ENCODE measurements at places on chromosomes 12 and 14.

GRCh38 chr14:21399311-21399870, 15.6 kb upstream of the SUPT16H start:
- no peak for DNase-seq

GRCh38 chr12:123731596-123731995, 19.4 kb downstream of the ATP6V0A2 start:
- DNase-seq: no peak

- DNase-seq: no peak
Measured at GRCh38 chr12:48189331-48190125, 6.1 kb downstream of the CCDC184 start.

- no peak for DNase-seq
Measured at GRCh38 chr12:84955298-84955697, 42.7 kb upstream of the SLC6A15 start.

- DNase-seq: peak; percentile 43
Measured at GRCh38 chr14:38254571-38255407, 1.1 kb downstream of the CLEC14A start.

- DNase-seq: no peak
Measured at GRCh38 chr14:68634332-68634731, 158.5 kb downstream of the ZFP36L1 start.

DNA sequence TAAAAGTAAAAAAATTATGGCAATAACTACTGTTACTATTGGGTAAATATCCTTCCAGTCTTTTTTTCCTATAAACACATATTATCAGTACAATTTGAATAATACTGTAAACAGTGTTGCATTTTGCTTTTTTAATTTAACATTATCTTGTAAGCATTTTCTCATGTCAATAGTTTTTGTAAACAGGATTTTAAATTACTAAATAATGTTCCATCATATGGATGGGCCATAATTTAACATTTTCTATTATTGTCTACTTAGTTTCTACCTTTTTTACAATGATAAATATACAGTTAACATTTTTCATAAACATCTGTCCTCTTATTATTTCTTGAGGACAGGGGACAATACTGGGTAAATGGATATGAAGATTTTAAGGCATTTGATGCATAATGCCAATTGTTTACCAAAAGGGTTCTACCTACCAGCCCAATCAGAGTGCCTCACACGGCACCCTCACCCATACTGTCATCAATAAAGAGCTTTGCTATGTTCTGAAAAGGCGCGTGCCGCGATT, 759 bp upstream of the ACVR1B start:
- DNase-seq: no peak

GRCh38 chr12:88775742-88776151, 195.5 kb upstream of the KITLG start:
- DNase-seq: peak; percentile 80

- no peak for DNase-seq
Measured at GRCh38 chr14:22650046-22650739, 6.0 kb upstream of the OR6J1 start.

GRCh38 chr12:33596814-33597213, 157.2 kb upstream of the SYT10 start:
- DNase-seq: no peak

GRCh38 chr12:127742231-127742630, 524.7 kb upstream of the TMEM132C start:
- DNase-seq: no peak

DNA sequence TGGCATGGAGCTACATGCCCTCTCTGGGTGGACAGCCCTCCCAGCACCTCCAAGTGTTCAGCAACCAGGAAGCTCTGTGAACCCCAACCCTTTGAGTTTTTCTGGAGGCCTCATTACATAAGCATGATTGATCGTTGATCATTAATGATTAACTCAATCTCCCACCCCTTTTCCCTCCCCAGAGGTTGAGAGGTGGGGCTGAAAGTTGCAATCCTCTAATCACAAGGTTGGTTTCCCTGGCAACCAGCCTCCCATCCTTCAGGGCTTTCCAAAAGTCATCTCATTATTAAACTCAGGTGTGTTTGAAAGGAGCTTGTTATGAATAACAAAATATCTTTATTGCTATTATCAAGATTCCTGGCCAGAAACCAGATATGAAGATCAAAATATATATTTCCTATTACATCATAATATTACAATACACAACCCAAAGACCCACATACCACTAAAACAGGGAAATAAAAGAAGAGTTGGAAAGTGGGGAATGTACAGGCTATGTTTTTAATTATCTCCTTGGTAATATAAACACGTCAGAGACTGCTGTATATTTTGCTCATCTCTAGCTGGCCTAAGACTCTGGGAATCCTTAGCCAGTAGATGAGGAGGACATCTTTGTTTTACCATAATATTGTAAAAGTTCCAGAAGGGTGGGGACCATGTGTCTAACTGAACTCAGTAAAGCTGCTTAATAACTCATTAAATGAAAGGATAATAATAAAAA, 73.6 kb downstream of the SSPN start:
- DNase-seq: no peak

DNA sequence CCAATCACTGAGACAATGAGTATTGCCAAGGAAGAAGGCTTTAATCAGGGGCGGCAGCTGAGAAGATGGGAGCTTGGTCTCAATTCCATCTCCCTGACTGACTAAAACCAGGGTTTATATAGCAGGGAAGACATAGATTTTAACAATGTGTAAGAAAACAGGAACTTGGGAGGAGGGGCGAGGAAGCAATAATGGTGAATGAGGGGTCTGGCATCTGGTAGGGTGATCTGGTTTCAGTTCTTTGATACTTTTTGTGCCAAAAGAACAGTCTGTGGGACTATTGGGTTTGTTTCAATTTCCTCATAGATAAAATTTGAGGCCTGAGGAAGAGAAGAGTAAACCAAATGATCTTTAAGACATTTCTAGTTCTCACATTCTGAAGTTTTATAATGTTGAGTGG, 49.2 kb downstream of the FUT8 start:
- DNase-seq: peak; percentile 38

GRCh38 chr14:104139460-104140212, 1.2 kb downstream of the KIF26A start:
- DNase-seq: peak; percentile 44

DNA sequence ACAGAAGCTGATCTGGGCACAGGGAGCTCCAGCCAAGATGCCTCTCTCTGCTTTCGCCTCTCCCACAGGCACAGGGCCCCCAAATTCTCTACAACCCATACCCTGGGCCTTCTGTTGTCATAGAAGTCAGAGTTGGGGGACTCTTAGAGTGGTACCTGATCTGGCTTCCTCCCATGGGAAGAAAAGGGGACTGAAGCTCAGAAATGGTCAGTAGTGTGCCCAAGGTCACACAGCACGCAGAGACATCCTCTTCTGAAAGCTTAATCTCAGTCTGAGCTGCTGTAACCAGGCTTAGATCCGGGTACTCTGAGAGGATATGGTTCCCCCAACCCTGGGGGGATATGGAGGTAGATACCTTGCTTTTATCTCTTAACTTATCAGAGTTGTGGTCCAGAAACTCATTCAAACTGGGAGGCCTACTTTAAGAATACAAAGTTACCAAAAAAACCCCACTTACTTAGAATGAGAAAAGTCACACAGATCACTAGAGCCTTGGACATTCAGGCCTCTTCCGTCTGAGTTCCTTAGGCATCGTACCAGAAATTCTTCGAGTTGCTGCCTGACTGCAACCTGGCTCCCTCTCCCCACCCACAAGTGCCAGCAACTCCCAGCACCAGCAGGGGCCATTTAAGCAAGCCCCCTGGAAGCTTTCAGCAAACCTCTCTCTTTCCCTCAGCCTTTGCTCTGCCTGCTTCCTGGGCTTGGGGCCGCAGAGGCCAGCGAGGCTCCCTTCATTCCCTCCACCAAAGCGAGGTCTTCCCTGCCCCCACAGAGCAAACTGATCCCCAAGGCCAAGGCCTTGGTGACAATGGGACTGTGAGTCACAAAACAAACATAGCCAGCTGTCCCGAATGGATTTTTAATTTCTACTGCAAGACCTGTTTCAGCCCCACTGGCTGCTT, 13.9 kb downstream of the KRT7 start:
- peak; percentile 27 for DNase-seq

- DNase-seq: peak; percentile 80
Measured at GRCh38 chr14:81436296-81437138, 36.4 kb upstream of the STON2 start.

DNA sequence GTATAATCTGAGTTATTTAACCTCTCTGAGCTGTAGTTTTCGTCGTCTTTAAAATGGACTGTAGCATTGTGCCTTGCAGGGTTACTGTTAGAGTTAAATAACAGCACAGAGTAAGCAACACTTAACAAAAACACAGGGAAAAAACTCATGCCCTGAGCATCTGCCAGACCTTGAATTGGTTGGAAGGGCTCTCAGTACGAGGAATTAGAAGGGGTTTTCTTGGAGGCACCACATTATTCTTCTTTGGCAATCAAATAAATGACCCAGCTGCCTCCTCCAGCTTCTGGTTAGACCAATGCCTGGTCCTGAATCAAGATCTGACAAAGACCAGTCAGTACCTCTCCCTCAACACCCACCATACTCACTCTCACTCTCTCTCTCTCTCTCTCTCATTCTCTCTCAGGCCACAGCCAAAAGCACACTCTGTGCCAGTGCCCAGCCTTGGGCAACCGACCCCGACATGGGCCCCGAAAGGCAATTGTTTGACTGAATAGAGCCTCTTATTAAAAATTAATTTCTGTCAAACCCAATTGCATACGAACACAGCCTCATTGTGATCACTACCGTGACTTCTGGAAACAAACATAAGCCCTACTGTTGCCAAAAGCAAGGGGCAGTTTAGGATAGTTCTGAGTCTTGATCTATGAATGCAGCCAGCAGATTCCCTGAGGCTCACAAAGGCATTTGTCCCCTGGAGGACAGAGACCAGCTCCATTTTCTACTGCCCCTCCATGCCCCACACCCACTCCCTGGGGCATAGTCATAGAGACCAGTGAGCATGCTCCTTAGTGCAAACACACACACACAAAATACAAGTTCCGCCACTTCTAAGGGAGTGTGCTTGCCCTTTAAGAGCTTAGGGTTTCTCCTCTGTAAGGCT, 23.9 kb downstream of the DUSP6 start:
- DNase-seq: no peak

- no peak for DNase-seq
Measured at GRCh38 chr12:21500786-21501257, 613 bp downstream of the RECQL start.

DNA sequence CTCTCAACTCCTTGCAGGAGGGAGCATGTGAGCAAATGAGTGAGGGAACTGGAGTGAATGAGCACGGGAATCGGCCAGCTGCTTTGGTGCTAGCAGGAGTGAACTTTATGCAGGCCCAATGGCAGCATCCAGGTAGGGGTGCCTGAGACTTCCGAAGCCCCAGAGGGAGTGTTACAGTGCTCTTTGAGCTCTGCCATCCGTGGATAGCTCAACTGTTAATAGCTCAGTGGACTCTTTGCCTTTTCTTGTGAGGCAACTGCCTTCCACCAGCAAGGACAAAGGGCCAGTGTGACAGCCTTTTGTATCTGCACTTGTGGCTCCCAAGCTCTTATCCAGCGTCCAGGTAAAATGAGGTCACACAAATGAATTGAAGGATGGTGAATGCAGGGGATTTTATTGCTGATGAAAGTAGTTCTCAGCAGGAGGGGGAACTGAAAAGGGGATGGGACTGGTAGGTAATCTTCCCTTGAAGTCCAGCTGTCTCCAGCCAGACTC, 12.9 kb downstream of the CREBL2 start:
- no peak for DNase-seq

- peak; percentile 92 for DNase-seq
Measured at GRCh38 chr12:121240484-121241101, 30.7 kb downstream of the P2RX4 start.

DNA sequence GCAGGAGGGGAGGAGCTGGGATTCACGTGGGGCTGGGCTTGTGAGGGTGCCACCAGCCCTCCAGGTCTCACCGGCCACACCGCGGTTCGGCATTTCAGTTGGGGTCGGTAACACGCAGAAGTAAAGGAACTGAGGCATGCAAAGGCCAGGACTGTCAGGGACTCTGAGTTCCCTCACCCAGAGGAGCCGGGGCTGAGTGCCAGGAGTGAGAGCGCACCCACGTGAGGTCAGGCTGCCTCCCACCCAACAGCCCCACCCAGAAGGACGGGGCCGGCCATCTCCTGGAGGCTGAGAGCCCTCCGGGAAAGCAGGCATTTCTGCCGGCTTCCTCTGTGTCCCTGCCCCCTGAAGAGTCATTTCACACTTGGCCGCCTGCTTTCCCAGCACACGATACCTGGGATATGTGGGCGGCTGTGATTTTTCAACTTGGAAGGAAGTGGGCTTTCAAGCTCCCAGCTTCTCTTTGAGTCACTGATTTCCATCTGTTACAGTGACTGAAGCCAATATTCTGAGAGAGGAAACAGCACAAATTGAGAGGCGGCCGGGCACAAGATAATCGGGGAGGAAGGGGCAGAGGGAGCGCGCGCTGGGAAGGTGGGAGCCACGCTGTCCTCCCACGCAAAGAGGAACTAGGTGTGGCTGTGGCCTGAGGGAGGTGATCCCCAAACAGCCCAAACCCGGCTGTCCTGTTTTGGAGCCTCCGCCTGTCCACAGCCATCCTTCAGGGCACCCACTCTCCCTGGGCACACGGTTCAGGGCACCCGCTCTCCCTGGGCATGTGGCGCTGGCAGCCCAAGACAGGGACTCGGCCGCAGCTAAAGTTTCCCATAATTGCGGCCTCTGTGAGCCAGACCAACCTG, 19.0 kb downstream of the GALNT9 start:
- DNase-seq: no peak

DNA sequence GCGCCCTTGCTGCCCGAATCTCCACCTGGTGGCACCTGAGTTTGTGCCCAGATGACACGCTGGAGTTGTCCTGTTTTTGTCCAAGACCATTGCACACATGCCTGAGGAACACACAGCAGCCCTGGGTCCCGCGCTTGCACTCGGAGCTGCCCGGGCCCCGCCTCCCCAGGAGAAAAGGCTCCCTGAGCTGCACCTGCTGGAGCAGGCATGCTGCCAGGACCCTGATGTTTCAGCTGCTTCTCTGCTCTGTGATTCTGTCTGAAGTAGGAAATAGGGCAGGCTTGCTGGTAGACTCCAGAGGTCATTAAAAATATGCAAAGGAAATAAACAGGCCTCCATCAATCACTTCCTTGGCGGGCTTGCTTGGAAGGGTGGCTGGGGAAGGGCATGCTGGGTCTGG, 271.6 kb downstream of the CACNA1C start:
- DNase-seq: peak; percentile 58

DNA sequence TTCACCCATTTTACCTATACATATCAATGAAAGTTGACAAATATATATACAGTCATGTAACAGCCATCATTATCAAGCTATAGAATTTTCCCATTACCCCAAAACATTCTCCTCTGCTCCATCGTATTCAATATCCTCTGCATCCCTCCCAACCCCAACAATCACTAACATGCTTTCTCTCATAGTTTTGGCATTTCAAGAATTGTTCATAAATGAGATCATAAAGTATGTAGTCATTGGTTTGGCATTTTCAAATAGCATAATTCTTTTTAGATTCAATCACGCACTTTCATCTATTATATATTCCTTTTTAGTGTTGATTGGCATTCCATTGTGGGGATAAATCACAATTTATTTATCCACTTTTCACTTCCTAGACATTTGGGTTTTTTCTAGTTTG, 866.0 kb upstream of the TMEM132C start:
- DNase-seq: no peak

GRCh38 chr12:53313996-53314395, 7.4 kb downstream of the AAAS start:
- no peak for DNase-seq

GRCh38 chr14:30312214-30312613, 246.7 kb upstream of the G2E3 start:
- DNase-seq: no peak

- no peak for DNase-seq
Measured at GRCh38 chr12:64400041-64400440, 4.2 kb upstream of the XPOT start.
